ENCODE measurements at places on chromosomes 6 and 20. TPM values are rescaled to one million over a fixed set of nuclear protein-coding genes. Genes with fewer than 3 reads are reported as not detected.

The POLR1H gene
- 57.7 TPM for total RNA-seq

The SGK2 gene
- total RNA-seq: 0.06 TPM

The ZSCAN26 gene
- total RNA-seq: 18.3 TPM

The TUBB2B gene
- total RNA-seq: 104 TPM

All from Daoy (cell line).